ENCODE measurements at places on chromosomes 5 and 9.

DNA sequence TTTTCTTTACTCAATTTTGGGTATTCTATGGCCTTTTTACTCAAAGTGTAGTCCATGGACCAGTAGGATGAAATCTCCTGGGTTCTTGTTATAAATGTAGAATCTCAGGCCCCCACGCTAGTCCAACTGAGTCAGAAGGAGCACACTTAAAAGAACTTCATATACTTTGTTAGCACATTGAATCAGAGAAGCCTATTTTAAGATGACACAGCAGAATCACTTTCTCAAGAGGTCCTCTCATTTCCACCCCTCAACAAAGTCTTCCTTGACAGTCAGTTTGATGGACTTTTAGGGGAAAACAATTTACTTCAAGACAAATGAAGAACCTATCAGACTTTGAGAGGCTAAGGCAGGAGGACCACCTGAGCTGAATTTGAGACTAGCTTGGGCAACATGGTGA is 37.7 kb upstream of the FGF10 start:
- DNase-seq: no peak

- DNase-seq: no peak
Measured at GRCh38 chr5:118506217-118506852, 482.0 kb downstream of the DTWD2 start.

- DNase-seq: no peak
Measured at GRCh38 chr5:169192536-169192935, 108.4 kb downstream of the SLIT3 start.

DNA sequence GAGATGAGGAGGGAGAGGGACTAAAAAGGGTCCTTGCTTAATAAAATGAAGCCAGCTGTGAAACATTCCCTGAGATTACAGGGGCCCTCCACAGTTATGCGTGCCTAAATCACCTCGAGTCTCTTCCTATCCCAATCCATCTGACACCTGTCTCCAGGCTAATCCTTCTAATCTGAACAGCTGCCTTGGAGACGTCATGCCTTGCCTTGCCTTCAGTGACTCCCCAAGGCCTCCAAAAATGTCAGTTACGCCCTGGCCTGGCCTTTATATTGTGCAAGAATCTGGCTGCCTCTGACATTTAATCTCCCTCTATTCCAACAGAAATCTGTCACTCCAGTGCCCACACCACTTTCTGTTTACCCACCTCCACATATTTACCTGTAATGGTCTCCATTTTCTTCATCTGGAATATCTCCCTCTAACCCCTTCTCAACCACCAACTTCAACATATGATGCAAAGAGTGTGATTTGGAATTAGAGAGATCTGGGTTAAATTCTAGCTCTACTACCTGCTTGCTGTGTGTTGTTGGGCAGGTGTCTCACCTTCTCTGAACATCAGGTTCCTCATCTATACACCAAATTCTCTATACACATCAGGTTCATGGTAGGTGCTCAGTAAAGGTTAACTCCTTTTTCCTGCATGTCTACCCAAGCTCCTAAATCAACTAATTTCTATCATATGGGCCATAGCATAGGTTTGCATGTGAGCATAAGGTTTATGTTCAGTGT is 57.9 kb downstream of the PTCD2 start:
- no peak for DNase-seq

GRCh38 chr9:99666571-99666970 is 155.1 kb upstream of the NR4A3 start:
- no peak for DNase-seq
